Thoracic aorta (tissue), 2 donors: ENCODE measurements at places on chromosomes 2 and 18. TPM values are rescaled to one million over a fixed set of nuclear protein-coding genes. Genes with fewer than 3 reads are reported as not detected.
A peak's percentile ranks its signal among the peaks of the same experiment; 100 is the strongest.

- no peaks in the 10 kb centered on the region for H3K4me1 ChIP-seq
- no peaks in the 10 kb centered on the region for H3K27me3 ChIP-seq
- no peak overlapping the region for H3K27ac ChIP-seq
- H3K4me3 ChIP-seq = no peak overlapping the region
- H3K36me3 ChIP-seq = no peaks in the 10 kb centered on the region
Measured at GRCh38 chr18:61824733-61825363, 68.0 kb downstream of the RNF152 start.

DNA sequence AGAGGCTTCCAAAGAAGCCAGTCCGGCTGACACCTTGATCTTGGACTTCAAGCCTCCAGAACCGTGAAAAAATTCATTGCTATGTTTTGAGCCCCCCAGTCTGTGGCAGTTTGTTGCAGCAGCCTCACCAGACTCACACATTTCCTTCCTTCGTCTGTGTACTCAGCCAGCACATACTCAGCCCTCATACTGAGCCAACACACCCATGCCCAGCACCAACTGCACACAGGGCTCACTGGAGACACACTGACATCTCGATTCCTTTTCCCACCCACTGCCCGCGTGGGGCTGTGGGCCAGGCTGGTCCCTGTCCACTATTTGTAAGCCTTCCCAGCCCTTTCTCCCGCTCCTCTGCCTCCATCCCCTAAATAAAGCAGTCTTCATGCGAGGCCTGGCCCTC, 24.1 kb upstream of the NMUR1 start:
- H3K27me3 ChIP-seq = no peaks in the 10 kb centered on the region
- H3K36me3 ChIP-seq = no peaks in the 10 kb centered on the region
- peaks cover 10% of the 10 kb centered on the region for H3K4me1 ChIP-seq
- peak overlapping the region; percentile 7 for H3K27ac ChIP-seq

ANKRD62 gene
- total RNA-seq = not detected

GRCh38 chr2:226037526-226037925, 638.0 kb downstream of the NYAP2 start:
- H3K27ac ChIP-seq = no peak overlapping the region
- H3K4me1 ChIP-seq = no peaks in the 10 kb centered on the region
- DNase-seq = no peak
- no peaks in the 10 kb centered on the region for H3K36me3 ChIP-seq
- H3K4me3 ChIP-seq = no peak overlapping the region

DNA sequence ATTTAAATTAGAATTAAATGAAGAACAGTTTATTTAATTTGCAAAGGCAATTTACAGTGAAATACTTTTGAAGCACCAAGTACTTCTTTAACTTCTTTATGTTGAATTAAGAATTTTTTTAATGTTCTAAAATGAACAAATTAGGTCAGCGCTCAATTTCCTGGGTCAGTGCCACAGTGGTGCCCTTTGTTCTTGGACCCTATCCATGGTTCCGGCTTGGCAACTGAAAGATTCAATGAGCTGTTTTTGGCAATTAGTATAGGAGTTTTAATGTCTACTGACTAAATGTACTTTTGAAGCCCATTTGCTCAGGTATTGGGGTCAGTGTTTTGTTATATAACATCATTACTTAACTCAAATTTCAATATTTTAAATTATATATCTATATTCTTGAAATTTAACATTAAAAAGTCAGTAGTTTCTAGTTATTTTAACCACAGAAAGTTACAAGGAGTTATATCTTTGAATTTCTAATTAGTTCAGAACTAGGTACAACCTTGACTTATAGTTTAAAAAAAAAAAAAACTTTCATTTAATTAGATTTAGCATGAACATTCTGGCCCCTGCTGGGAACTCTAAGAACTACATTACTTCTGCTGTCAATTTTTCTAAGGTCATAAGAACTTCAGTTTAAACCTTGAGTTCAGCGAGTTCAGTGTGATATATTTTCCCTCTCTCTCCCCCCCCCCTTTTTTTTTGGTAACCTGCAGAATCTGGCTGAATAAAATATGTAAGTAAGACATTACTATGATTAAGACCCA, 7.6 kb upstream of the MSTN start:
- H3K27ac ChIP-seq = no peak overlapping the region
- H3K27me3 ChIP-seq = no peaks in the 10 kb centered on the region
- no peaks in the 10 kb centered on the region for H3K36me3 ChIP-seq
- no peak for DNase-seq
- H3K4me1 ChIP-seq = peaks cover 8% of the 10 kb centered on the region

DNA sequence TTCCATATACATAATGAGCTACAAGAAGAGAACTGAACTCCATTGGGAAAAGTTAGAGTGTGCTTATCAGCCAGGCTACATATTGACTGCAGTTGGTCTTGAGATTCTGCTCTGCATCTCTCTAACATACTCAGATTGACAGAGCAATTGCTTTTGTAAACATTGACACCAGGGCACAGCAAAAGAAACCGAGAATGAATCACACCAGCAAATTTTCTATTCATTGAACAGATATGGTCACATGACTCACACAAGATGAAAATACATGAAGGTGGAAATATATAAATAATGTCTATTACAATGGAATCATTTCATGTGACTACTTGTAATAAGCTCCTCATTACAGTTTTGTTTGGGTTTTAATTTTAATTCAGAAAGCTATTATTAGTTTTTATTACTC, 691.9 kb upstream of the TMEFF2 start:
- H3K4me3 ChIP-seq = no peak overlapping the region
- no peaks in the 10 kb centered on the region for H3K36me3 ChIP-seq
- no peaks in the 10 kb centered on the region for H3K27me3 ChIP-seq
- H3K27ac ChIP-seq = no peak overlapping the region
- H3K4me1 ChIP-seq = no peaks in the 10 kb centered on the region

- DNase-seq = no peak
- H3K36me3 ChIP-seq = peaks cover 14% of the 10 kb centered on the region
- no peaks in the 10 kb centered on the region for H3K27me3 ChIP-seq
- no peak overlapping the region for H3K4me3 ChIP-seq
- peaks cover 7% of the 10 kb centered on the region for H3K4me1 ChIP-seq
Measured at GRCh38 chr2:36535099-36535498, 62.9 kb downstream of the FEZ2 start.

CPS1 gene
- 3.4 TPM for total RNA-seq

GRCh38 chr2:190986221-190986953, 27.6 kb downstream of the STAT1 start:
- DNase-seq = no peak
- H3K4me1 ChIP-seq = no peaks in the 10 kb centered on the region
- peaks cover 67% of the 10 kb centered on the region for H3K36me3 ChIP-seq
- H3K27me3 ChIP-seq = no peaks in the 10 kb centered on the region

DNA sequence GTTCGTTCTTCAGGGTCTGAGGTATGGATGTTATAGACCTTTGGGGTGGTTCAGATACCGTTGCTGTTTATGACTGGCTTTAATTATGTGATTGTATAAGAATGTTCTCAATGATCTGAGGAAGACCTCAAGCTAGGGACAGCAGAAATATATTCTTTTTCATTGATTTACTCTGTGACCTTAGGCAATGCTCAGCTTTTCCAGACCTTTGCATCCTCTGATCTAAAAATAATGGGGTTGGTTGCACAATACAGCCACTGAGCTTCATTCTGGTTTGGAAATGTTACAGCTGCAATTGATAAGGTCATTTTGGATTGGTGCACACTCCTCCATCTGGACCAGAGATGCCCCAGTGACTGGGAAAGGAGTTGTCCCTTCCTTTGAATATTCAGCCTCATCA, 17.2 kb upstream of the CABYR start:
- no peak for DNase-seq
- H3K4me1 ChIP-seq = peaks cover 4% of the 10 kb centered on the region
- H3K4me3 ChIP-seq = no peak overlapping the region
- H3K27me3 ChIP-seq = no peaks in the 10 kb centered on the region

GRCh38 chr2:23346029-23346428, 39.0 kb upstream of the KLHL29 start:
- no peaks in the 10 kb centered on the region for H3K27me3 ChIP-seq
- H3K4me3 ChIP-seq = no peak overlapping the region
- DNase-seq = no peak
- no peak overlapping the region for H3K27ac ChIP-seq
- H3K4me1 ChIP-seq = no peaks in the 10 kb centered on the region

ALPP gene
- not detected for total RNA-seq

DNA sequence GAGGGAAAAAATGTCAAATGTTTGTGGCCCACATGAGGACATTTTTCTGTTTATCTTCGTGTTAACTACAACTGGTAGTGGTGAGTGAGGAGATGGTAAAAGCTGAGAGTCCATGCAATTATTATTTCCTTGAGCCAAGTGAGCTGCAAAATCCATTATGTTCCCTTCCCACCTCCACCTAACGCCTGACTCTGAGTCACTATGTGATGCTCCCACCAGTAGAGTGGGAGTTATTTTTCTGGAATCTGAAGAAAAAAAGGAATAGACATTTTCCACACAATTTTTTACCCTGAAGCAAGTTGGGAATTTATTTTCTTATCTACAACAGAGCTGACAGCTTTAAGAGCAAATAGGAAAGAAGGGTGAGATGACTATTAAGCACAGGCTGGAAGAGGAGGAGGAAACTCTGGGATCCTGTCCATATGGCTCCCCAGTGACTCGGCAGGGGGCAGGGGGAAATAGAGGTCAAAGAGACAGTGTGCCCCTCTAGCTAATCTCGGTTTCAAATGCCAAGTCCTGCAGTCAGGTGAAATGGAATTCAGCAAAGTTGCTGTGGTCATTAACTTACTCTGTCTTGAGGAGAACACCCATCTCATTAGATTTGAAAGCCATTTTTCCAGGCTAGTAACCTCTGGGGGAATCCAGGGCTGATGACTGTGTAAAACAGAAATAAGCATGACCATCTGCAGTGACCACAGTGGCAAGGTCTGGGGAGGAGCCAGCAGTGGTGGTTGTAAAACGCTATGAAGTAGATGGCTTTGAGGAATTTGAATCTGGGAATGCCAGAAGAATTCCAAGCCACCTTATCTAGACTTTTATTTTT, 463.9 kb downstream of the STK39 start:
- no peaks in the 10 kb centered on the region for H3K27me3 ChIP-seq
- H3K4me3 ChIP-seq = no peak overlapping the region
- H3K27ac ChIP-seq = no peak overlapping the region

PTMA gene
- 700 TPM for total RNA-seq

DNA sequence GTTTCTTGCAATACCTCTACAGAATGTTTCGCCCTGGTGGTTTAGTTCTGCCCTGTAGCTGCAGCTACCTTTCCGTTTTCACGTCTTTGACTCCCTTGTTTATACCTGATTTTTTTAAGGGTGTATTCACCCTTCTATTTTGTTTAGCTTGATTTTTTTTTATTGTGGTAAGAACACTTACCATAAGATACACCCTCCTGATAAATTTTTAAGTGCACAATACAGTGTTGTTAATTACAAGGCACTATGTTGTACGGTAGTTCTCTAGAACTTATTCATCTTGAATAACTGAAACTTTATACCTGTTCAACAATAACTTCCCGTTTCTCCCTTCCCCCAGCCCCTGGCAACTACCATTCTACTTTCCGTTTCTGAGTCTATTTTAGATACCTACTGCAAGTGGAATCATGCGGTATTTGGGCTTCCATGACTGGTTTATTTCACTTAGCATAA, 48.9 kb upstream of the NABP1 start:
- H3K27me3 ChIP-seq = no peaks in the 10 kb centered on the region
- H3K4me3 ChIP-seq = no peak overlapping the region
- no peaks in the 10 kb centered on the region for H3K4me1 ChIP-seq
- no peak overlapping the region for H3K27ac ChIP-seq

DNA sequence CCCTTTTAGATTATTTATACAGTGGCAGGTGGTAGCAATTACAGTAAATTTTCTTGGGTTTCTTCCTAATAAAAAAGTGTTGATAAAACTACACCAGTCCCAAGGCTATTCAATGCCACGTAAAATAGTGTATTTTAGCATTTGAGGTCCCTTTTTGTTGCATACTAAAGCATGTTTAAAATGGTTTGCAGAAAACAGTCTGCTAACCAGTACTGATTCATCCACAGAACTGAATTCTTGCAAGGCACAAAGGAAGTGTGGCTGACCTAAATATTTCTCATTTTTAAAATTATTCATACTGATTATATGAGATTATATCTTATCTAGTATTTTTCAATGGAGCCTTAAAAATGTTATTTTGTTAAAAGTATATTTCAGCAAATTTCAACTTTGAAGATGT, 98.1 kb downstream of the SMAD2 start:
- no peak overlapping the region for H3K4me3 ChIP-seq
- H3K27me3 ChIP-seq = no peaks in the 10 kb centered on the region
- H3K27ac ChIP-seq = no peak overlapping the region
- no peaks in the 10 kb centered on the region for H3K36me3 ChIP-seq

DNA sequence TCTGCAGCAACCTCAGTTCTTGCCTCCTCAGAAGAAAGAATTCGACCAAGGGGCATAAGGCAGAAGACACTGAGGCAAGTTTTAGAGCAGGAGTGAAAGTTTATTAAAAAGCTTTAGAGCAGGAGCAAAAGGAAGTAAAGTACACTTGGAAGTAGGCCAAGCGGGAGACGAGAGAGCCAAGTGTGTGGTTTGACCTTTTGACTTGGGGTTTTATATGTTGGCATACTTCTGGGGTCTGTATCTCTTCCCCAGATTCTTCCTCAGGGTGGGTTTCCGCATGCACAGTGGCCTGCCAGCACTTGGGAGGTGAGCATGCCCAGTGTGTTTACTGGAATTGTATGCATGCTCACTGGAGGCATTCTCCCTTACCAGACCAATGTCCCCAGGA, 59.3 kb upstream of the ANKRD44 start:
- H3K27ac ChIP-seq = no peak overlapping the region
- H3K4me3 ChIP-seq = no peak overlapping the region
- no peak for DNase-seq
- no peaks in the 10 kb centered on the region for H3K27me3 ChIP-seq

RAD51AP2 gene
- total RNA-seq = not detected

- H3K27me3 ChIP-seq = no peaks in the 10 kb centered on the region
- no peak for DNase-seq
- H3K4me1 ChIP-seq = peaks cover 11% of the 10 kb centered on the region
Measured at GRCh38 chr2:12534646-12535263, 182.0 kb upstream of the TRIB2 start.

WDR12 gene
- 18.6 TPM for total RNA-seq

- H3K36me3 ChIP-seq = no peaks in the 10 kb centered on the region
- H3K27ac ChIP-seq = peak overlapping the region; percentile 85
- no peak overlapping the region for H3K4me3 ChIP-seq
- DNase-seq = no peak
- H3K27me3 ChIP-seq = no peaks in the 10 kb centered on the region
Measured at GRCh38 chr2:25619185-25619584, 54.2 kb downstream of the DTNB start.

DNA sequence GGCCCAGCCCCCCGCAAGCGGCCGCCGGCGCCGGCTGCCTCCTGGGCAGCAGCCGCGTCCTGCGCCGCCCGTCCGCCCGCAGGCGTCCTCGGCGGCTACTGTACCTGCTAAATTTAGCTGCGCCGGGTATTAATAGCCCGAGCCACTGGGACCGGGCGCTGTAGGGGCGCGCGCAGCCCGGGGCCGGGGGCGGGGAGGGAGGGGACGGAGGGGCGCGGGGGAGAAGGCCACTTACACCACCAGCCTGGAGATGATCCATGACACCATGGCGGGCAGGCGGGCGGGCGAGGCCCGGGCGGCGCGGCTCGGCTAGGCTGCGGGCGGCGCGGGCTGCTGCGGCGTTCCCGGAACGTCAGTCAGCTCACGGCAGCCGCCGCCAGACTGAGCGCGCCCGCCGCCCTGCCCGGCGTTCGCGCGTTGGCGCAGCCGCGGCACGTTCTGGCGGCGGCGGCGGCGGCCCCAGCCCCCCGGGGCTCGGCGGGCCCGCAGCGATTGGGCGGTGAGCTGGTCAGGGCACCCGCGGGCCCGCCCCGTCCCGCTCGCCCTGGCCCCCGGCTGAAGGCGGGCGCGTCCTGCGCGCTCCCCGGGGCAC, at the start of gene REEP1:
REEP1 (minus strand) TSS at position 383 of the 592 bp plus-strand sequence; CDS start at position 267, 116 bp downstream.
- H3K4me1 ChIP-seq = peaks cover 6% of the 10 kb centered on the region
- H3K4me3 ChIP-seq = peak within 1 kb of the TSS; percentile 76
- H3K27me3 ChIP-seq = no peaks in the 10 kb centered on the region

- H3K36me3 ChIP-seq = no peaks in the 10 kb centered on the region
- peak overlapping the region; percentile 45 for H3K27ac ChIP-seq
- DNase-seq = peak; percentile 49
- peaks cover 51% of the 10 kb centered on the region for H3K4me1 ChIP-seq
- H3K27me3 ChIP-seq = no peaks in the 10 kb centered on the region
Measured at GRCh38 chr2:28683100-28683706, 68.4 kb upstream of the PPP1CB start.
